ENCODE measurements at places on chromosomes 4 and X.

- no peak for DNase-seq
Observed at GRCh38 chrX:53723381-53723780, 36.9 kb upstream of the HUWE1 start.

DNA sequence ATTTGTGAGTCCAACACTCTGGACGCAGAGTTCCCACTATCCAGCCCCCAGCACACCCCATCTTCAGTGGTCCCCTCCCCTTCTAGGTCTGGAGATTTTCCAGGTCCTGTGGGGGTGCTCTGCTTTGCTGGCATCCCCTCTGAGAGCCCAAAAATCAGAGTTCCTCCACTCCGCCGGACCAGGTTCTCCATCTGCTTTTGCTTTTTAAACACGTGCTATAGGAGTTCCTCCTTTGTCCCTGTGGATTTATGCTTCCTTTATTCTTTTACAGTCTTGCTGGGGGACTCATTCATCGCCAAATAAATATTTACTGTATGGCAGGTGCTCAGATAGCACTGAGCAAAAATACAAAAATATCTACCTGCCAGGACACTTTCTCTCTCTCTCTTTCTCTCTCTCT is 324.7 kb downstream of the STK32B start:
- DNase-seq, result no peak

DNA sequence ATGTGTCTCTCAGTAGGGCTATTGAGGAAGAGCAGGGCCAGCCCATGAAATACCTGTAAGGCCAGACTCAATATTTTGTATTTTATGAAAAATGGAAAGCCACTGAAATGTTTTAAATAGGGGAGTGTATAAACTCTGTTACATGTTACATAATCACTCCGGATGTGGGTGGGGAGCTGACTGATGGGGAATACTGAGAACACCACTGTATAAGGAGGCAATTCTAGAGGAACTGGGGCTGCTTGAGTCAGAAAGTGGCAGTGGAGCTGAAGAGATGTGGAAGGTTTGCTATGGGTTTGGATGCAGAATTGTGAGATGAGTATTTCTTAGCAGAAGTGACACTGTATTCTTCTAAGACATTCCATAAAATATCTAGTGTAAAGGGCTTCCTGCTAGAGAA is 647.8 kb upstream of the LCORL start:
- DNase-seq, result no peak

DNA sequence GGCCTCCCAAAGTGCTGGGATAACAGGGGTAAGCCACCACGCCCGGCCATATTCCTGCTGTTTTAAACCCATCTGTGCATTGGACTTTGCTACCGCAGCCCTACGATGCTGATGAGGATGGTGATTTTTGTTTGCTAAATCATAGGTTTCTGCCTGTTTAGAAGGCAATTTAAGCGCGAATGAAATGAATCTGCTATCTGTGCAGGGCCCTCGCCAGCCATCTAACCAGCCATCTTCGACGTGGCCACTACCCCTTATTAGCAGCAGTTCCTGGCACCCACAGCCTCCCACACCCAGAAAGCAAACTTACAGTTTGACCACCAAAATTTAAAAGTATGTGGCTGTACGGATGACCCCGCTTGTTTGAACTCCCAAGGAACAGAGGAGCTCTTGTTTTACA is 178.5 kb downstream of the SHOX start:
- DNase-seq, result no peak

DNA sequence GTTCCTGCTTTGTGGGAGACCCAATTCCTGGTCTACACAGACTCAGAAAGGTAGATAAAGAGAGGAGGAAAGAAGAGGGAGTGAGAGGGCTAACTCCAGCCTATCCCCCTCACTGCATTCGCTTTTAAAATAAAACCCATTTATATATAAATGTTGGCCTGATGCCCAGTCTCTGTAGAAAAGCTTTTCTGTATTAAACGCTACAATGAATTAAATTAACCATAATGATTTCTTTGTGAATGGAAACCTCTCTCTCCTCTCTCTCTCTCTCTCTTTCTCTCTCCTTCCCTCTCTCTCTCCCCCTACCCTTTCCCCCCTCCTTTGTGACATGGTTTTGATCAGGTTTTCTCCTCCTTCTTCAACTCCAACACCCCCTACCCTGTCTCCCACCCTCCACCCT is 34.8 kb downstream of the PJA1 start:
- DNase-seq, result no peak

DNA sequence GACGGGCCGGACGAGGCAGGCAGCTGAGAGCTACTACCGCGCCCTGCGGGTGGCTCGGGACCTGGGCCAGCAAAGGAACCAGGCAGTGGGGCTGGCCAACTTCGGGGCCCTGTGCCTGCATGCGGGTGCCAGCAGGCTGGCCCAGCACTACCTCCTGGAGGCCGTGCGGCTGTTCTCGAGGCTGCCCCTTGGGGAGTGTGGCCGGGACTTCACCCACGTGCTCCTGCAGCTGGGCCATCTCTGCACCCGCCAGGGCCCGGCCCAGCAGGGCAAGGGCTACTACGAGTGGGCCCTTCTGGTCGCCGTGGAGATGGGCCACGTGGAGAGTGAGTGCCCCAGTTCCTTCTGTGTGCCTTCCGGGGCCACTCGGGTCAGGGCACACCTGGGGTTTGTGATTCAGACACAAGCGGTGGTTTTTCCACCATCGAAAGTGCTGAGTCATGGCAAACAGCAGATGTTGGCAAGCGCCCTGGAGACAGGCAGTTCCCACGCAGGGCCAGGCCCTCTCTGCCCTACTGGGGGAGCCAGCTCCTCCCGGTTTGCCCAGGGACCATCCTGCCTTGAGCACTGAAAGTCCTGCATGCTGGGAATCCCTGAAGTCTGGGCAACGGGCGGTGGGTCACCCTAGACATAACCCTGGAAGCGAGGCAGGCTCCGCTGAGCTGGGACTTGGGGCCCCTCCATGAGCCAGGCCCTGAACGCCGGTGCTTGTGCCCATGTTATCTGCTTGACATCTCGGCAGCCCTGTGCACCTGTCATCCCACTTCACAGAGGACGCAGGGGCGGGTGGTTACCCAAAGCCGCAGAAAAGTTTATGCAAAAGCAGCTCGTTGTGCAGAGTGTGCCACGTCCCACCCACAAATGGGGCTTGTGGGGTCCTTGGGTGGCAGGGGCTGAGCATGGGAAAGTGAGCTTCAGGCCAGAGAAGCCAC is 29.5 kb downstream of the SH3TC1 start:
- no peak for DNase-seq

DNA sequence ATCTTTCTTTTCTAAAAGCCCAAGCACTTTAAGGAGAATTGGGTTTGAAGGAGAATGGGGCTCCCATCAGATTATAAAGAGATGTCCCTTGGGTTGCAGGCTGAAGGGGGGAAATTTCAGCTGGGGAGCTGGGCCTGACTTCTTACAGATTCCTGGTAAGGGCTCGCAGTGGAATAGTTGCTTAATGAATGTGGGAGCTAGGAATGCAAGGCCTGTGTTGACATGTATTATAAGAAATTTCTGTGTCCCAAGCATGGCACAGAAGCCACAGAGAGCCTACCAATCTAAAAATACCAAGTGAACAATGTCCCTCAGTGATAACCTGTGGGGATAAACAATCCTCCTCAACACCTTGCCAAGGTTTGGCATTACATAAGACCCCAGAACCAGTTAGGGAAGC is 39.3 kb upstream of the WNK3 start:
- no peak for DNase-seq

DNA sequence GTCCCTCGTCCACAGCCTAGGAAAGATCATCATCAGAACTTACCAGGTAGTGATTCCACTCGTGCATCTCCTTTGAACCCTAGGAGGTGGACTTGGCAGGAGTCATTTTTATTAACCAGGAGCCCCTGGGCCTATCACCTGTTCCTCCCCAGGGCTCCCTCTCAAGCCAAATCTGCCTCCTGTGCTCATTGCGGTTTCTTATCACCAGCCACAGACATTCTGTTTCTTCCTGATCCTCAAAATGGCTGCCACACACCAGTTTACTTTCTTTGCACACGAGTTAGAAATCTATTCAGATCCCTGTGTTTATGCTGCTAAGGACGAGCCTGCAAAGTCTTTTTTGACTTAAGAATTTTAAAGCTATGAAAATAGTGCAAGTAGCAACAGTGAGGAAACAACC is 354.5 kb upstream of the BOD1L1 start:
- DNase-seq, result no peak

GRCh38 chr4:89136525-89136924 is 25.2 kb downstream of the TIGD2 start:
- no peak for DNase-seq

DNA sequence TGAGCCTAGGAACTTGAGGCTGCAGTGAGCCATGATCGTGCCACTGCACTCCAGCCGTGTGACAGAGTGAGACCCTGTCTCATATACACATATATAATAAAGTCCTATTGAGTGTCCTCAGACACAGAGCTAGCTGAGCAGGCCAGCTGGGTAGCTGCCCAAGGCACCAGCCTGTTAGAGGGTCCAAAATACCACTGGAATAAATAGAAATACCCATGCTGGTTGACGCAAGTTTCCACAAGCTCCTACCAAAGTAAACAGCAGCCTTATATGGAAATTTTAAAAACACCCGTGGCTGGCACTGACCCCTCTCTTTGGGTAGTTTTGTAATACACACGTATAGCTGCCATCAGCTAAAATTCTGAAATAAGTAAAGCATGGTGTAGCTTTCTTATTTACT is 348.6 kb downstream of the BCOR start:
- no peak for DNase-seq

DNA sequence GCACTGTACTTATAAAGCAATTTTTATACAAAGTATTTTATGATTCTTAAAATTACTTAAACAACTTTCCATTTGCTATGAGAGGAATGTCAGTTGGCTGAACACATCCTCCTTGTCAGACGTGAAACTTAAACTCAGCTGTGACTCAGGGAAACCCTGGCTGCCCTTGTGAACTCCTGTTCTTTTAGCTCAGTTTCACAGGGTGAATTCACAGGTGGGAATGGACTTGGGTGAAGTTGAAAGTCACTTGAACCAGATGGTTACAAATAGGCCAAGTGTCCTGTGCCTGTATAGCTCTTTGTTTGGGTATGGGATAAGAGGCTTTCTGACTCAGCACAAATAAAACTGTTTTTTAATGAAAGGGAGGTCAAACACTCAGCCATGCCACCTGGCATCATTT is 67.4 kb upstream of the FAM47B start:
- no peak for DNase-seq

DNA sequence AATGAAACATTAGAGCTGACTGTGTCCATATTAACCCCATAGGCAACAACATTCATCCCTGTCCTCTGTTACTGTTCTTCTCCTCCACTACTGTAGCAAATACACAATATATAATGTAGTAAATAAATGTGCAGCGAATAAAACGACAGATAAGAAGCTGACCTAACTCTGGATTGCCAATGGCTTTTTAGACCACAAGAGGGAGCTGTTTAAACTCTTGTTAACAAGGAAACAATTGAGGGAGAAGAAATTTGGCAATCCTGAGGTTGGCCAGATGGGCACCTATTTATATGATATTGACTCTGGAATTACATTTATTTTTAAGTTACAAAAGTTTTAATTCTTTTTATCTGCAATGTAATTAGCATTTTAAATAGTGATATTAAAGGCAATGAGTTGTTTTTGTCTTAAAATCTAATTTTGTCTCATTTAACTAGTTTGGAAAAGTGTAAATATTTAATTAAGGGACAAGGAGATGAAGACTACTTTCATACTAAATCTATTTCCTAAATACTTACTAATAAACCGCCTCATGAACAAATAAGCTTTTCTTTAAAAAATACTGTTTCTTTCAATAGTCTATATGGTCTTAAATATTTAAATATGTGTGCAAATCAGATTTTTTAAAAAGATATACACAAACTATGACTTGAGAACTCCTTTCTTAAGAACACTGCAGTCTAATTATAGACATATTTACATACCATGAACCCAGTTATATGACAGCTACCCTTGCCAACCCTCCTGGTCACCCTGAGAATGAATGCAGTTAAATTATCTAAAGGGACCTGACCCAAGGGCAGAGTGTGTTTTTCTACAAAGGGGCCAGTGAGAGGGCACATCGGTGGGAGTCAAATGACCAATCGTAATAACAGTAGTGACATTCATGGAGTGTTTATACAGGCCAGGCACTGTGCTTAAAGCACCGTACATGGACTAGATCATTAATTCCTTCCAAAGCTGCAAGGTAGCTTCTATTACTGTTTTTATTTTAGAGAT is 52.9 kb upstream of the HPF1 start:
- peak; percentile 82 for DNase-seq

DNA sequence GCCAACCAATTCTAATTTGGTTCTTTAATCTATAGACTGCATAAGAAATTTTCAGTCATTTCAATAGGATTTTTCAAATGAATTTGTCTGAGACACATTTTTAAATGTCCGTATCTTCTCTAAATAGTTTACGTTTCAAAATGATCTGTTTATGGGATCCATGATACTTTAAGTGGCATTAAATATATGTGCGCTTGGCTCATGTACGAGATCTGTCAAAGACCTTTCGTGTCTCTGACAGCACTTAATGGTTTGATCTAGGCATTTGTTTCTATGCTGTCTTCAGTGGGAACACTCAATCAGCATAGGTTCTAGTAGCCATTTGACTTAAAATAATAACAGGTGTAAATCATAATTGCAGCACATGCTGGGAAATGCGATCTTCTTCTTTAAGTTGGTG is 731.0 kb downstream of the CENPC start:
- no peak for DNase-seq

- DNase-seq, result no peak
Observed at GRCh38 chr4:148069086-148069894, 337.4 kb downstream of the ARHGAP10 start.

DNA sequence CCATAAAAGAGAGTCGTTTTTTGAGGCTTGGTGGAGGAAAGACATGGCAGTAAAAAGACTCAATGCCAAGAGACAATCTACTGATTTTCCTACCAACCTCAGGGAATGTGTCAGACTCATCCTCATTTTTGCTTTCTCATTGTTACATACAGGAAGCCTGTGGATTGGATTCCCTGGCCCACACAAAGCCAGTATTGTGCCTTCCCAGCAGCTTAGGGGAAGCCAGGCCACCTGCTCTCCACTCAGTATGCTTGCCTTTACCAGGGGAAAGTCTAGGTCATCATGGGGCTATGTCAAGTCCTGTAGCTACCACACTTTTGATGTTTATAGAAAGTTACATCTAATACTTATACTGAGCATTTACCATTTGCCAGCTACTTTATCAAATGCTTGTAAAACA is 11.0 kb downstream of the BMX start:
- no peak for DNase-seq

- DNase-seq, result no peak
Observed at GRCh38 chr4:133096972-133097371, 52.1 kb upstream of the PCDH10 start.
